MCF 10A (cell line): ENCODE measurements at places on chromosomes 1 and 21.

GRCh38 chr1:182485861-182486260 is 35.9 kb downstream of the RGSL1 start:
- DNase-seq, result no peak

DNA sequence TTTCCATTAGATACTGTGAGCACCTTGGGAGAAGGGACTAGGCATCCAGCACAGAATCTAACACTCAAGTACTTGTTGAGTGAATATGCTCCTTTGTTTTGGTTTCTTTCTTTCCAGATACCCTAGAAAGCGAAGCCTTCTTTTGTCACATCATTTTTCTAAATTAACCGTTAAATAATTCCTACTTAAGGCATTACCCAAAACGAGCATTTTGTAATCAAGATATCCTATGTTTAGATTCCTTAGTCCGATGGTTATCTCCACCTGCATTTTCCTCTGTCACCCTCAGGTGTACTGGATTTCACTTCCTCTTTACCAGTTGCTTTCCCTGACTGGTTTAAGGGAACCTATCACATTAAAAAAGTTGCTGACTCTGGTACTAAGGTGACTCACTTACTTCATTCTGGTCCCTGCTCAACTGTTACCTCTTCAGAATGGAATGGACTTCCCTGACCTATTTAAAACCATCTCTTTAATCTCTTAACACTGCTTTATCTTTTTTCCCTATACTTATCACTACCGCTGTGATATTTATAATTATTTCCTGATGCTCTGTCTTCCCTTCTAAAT is 3.2 kb downstream of the B3GALNT2 start:
- DNase-seq, result peak; percentile 57

GRCh38 chr1:204076891-204077290 is 4.0 kb downstream of the SOX13 start:
- no peak for DNase-seq

DNA sequence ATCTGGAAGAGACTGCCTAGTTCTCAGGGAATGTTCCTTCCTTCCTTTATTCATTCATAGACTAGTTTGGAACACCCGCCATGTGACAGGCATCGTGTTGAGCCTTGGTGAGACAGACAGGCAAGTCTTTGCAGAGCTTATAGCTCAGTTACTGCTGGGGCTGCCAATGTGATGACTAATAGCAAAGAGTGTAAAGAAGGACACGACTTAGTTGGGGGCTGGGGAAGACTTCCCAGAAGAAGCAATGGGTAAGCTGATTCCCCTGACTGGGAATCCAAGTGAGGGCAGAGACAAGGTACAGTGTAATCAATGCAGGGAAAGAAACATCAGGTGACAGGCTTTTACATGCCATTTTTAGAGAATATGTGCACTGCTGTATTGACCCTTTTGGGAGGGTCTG is 51.2 kb downstream of the TENT5C start:
- DNase-seq, result peak; percentile 89

DNA sequence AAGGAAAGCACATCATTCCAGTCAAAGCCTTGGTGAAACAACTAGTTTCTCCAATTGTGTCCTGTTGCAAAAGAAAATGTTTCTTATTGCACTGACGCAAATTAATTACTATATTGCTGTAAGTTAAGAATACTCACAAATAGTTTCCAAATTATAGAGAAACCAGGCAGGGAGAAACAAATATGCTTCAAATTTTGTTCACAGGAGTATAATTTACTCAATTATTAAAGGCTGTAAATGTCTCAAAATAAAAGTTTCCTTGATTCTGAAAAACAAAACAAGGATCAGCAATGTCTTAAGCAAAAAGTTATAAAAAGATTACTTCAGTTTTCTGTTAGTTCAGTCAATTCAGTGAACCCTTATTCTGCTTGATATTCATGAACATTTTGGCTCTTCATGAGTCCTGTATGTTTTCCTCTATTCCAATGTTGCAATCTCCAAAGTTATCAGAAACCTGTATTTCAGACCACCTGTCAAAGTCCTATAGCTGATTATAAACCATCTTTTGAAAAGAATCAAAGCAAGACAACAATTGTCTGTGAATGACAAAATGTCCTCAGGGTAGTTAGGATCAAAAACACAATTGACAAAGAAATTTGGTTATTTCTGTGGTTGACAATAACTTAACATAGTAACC is 11.7 kb upstream of the SYPL2 start:
- no peak for DNase-seq

DNA sequence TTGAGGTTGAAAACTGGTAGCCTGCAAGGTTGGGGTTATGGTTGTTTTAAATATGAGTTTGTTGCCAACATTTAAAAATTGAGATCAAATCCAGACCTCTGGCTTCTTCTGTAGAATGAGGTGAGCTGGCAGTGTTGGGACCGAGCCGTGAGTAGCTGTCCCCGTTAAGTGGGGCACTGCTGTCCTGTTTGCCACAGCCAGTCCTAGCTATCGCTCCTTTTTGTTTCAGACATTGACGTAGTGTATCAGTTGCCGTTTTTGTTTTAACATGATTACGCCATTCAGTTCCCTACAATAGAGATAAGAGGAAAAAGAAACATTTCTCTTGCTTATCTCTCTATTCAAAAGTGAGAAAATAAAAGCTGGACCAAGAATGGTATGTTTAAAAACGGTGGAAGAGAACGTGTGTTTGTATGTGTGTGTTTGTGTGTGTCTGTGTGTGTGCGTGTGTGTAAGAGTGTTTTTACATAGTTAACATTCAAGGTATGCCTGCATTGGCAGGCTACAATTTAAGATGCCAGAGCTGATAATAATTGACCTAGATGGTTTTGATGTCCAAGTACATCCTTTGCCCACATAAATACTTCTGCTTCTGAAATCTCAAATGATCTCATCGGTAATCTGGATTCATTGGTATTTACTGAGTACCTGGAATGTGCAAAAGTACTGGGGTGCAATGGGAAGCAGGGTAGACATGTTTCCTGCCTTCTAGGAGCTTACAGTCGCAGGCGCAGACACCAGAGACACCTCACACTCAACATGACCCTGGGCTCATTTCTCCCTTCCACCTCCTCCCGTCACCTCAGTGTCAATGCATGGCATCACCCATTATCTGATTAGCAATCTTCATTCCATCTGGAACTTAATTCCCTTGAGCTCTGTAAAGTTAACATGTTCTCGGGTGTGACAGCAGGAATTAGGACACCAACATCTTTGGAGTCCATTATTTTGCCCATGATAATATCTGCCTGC is 65.8 kb downstream of the HUNK start:
- no peak for DNase-seq

GRCh38 chr1:232589812-232590743 is 39.9 kb downstream of the SIPA1L2 start:
- DNase-seq, result peak; percentile 33

DNA sequence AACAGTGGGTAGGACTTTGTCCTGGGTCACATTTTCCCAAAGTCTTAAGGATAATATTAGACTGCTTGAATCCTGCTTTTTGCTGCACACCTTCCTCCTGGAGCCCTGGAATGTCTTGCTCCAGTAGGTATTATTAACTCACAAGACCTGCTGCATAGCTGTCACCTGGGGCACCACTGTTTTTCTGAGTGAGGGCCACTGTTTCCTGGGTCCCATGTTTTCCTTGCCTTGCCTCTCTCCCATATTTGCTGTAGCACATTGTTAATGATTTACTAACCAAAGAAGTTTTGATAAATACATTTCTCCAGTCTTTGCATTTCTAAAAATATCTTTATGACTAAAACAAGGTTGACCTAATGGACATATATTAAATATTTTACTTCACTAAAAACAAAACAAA is 22.5 kb upstream of the FCAMR start:
- no peak for DNase-seq

- no peak for DNase-seq
These were observed 6.0 kb upstream of the DEDD start for GRCh38 chr1:161138431-161138830.

DNA sequence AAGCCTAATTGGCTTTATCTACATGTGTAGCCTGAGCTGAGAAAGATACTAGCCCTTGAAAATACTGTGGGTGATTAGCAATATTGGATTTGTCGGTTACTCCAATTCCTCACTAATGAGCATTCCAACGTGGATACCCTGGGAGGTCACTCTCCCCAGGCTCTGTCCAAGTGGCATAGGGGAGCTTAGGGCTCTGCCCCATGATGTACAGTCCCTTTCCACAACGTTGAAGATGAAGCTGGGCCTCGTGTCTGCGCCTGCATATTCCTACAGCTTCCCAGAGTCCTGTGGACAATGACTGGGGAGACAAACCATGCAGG is 2.6 kb downstream of the RCC1 start:
- DNase-seq, result peak; percentile 35

- DNase-seq, result no peak
These were observed 22.4 kb downstream of the RPL5 start for GRCh38 chr1:92854101-92854785.

DNA sequence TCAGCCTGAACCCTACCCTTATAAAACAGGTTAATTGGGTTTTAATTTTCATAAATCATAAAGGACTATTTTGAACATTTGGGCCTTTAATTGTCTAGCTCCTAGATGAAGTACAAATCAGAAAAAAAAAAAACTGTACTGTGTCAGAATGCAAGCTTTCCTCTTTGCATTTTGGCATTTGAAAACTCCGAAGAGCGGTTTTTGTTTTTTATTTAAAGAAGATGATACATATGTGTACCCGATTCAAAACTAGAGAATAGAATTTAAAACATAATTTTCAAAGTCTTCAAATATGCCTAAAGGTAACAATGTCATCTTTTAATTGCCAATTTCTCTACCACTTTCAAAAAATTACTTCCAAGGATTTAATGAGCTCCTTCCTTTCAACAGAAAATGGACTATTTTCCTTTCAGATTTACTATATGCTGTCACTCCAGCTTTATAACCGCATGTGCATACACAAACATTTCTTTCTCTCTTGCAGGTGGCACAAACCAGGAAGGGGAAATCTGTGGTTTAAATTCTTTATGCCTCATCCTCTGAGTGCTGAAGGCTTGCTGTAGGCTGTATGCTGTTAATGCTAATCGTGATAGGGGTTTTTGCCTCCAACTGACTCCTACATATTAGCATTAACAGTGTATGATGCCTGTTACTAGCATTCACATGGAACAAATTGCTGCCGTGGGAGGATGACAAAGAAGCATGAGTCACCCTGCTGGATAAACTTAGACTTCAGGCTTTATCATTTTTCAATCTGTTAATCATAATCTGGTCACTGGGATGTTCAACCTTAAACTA is 33.7 kb downstream of the MRPL39 start:
- DNase-seq, result peak; percentile 70

DNA sequence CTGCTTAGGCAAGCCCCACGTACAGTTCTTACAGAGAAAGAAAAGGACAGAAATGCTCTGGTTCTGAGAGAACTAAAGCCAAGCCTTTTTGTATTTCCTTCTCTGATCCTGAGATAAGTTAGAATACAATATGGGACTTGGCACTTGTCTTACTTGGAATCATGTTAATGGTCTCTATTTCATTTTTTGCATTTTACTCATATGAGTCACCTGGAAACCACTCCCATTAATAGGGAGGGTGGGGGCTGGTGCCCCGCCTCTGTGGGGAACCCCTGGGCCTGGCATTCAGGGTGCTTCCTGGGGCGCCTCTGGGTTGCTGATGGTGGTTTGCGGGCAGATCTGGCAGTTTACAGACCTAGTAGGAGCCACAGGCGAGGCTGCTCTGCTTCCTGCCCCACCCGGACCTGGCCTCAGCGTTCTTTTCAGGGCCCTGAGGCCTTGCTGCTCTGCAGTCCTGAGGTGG is 26.7 kb downstream of the TSPAN2 start:
- DNase-seq, result peak; percentile 61

GRCh38 chr1:15753776-15754175 is 4.8 kb upstream of the FBLIM1 start:
- DNase-seq, result no peak

- no peak for DNase-seq
These were observed 19.1 kb upstream of the PRDM16 start for GRCh38 chr1:3049905-3050304.

DNA sequence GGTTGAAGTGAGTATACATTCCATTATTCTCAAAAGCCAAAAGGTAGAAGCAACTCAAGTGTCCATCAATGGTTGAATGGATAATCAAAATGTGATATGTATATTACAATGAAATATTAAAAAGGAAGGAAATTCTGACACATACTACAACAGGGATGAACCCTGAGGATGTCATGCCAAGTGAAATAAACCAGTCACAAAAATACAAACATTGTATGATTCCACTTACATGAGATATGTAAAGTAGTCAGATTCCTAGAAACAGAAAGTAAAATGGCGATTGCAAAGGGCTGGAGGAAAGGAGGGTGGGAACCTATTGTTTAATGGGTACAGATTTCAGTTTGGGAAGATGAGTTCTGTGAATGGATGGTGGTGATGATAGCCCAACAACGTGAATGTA is 5.8 kb downstream of the SLC44A3 start:
- no peak for DNase-seq

- DNase-seq, result peak; percentile 43
These were observed 200.6 kb downstream of the SMYD3 start for GRCh38 chr1:246306415-246307037.

DNA sequence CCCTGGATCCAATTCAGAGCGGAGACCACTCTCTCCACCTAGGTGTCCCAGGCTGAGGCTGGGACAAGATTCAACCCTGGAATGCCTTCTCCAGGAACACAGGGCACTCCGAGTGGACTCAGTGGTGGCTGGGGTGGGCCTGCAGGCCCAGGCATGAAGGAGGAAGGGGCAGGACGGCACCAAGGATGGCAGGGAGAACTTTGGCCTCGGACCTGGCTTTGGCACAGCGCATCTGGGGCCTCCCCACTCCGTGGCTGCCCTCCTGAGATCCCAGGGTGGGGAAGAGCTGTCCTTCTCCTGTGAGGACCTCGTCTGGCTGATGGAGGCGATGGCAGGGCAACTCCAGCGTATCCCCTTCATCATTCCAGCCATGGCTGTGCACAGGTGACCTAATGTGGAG is 35.6 kb downstream of the DHCR24 start:
- DNase-seq, result no peak

- DNase-seq, result peak; percentile 36
These were observed 24.0 kb downstream of the PLA2G5 start for GRCh38 chr1:20093940-20094391.

GRCh38 chr1:221335161-221336101 is 406.5 kb downstream of the DUSP10 start:
- peak; percentile 82 for DNase-seq

GRCh38 chr1:79655876-79656275 is 649.3 kb upstream of the ADGRL4 start:
- no peak for DNase-seq

- DNase-seq, result no peak
These were observed 15.7 kb downstream of the CFAP45 start for GRCh38 chr1:159884296-159884695.

GRCh38 chr1:229093238-229093540 is 177.7 kb upstream of the RAB4A start:
- no peak for DNase-seq

- peak; percentile 59 for DNase-seq
These were observed 212.7 kb downstream of the ZP4 start for GRCh38 chr1:237677979-237678378.

GRCh38 chr1:237685551-237685950 is 205.2 kb downstream of the ZP4 start:
- no peak for DNase-seq

- no peak for DNase-seq
These were observed 7.1 kb downstream of the HPCA start for GRCh38 chr1:32893198-32894018.

GRCh38 chr21:34796518-34797200 is 127.9 kb downstream of the CLIC6 start:
- peak; percentile 56 for DNase-seq
